ENCODE measurements at places on chromosomes 1 and 21. TPM values are rescaled to one million over a fixed set of nuclear protein-coding genes. Genes with fewer than 3 reads are reported as not detected.

The CSMD2 gene
- 12.6 TPM for total RNA-seq

The SLAMF8 gene
- total RNA-seq: not detected

GRCh38 chr1:97368296-97368695 is 552.5 kb downstream of the DPYD start:
- ATAC-seq: no peak

The SDC3 gene
- total RNA-seq: 7.6 TPM

DNA sequence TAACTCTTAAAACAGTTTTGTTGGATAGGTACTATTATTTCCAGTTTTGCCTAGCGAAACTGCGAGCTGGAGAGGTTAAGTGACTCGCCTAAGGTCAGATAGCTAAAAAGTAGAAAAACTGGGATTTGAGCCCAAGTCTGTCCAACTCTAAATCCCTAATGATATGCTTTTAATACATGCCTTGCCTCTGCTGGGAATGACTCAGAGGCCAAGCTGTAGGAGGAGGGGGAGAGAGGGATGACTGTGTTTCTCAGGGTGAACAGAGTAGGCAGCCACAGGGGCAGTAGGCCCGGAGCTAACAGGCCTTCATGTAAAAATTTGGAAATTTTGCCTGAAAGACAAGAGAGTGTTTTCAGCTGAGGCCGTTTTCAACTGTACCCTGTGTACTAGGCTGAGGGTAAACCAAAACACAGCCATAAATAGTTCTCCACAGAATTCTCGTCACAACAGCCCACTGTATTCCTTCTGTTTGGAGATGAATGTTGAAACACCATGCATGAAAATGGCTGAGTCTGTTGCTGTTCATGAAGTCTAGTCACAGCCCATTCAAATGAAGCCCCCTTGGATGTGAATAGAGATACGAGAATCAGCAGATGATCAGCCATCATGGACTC is 107.5 kb upstream of the HOOK1 start:
- ATAC-seq: peak; percentile 98

All from motor neuron (in vitro differentiated cells).